ENCODE measurements at places on chromosomes 12 and 14. TPM values are rescaled to one million over a fixed set of nuclear protein-coding genes. Genes with fewer than 3 reads are reported as not detected.

The TAS2R43 gene
- not detected for polyA plus RNA-seq

The ENDOU gene
- polyA plus RNA-seq, result 0.09 TPM

- peak; percentile 74 for DNase-seq
These were observed 182.7 kb downstream of the KICS2 start for GRCh38 chr12:64039281-64039871.

DNA sequence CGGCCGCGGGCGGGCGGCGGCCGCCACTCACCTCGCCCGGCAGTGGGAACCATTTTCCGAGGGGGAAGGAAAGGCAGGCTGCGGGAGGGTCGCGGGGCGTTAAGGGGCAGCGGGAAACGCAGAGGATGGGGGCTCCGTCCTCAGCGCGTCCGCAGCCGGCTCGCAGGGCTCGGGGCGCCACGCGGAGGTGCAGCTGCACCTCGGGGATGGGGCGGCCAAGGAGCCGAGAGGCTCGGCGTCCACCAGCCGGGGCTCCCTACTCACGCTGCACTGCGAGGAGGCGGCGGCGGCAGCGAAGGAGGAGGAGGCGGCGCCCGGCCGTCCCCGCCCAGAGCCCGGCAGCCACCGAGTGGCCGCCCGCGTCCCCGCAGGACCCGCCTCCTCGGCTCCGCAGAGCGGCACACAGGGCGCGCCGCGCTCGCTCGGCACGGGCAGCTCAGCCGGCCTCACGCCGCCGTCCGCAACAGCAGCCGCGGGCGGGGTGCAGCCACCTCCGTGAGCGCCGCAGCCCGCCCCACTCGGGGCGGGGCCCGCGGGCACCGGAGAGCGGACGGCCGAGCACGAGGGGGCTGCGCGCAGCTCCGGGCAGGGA, at the start of gene ATP2B1:
Gene ATP2B1, minus strand, starts transcription at position 274 of the 592 bp plus-strand sequence. CDS start 52,952 bp downstream, outside the sequence.
- DNase-seq, result peak; percentile 83

The KRT77 gene
- polyA plus RNA-seq, result not detected

The SIX4 gene
- 5.5 TPM for polyA plus RNA-seq

The ANO2 gene
- not detected for polyA plus RNA-seq

Data from IMR-90 (cell line).